ENCODE measurements at places on chromosomes 16 and 17.

DNA sequence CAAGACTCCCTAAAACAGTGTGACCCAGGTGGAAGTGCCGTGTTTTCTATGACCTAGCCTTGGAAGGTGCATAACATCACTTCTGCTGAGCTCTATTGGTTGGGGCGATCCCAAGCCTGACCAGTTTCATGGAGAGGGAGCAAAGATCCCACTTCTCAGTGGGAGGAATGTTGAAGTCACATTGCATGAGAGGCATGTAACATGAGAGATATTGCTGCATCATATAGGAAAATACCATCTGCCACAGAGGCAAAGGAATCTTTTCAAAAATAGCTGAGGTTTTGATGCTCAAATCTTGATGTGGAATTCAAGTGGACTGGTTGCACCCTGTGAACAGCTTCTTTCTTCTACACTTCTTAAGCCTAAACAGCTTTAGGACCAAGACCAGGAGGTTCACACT lies 56.4 kb upstream of the NLRP1 start:
- DNase-seq = no peak

GRCh38 chr17:30801671-30802070 lies 22.8 kb downstream of the CRLF3 start:
- no peak for DNase-seq

- DNase-seq = no peak
Measured at GRCh38 chr17:35586569-35587073, 501 bp upstream of the AP2B1 start.

DNA sequence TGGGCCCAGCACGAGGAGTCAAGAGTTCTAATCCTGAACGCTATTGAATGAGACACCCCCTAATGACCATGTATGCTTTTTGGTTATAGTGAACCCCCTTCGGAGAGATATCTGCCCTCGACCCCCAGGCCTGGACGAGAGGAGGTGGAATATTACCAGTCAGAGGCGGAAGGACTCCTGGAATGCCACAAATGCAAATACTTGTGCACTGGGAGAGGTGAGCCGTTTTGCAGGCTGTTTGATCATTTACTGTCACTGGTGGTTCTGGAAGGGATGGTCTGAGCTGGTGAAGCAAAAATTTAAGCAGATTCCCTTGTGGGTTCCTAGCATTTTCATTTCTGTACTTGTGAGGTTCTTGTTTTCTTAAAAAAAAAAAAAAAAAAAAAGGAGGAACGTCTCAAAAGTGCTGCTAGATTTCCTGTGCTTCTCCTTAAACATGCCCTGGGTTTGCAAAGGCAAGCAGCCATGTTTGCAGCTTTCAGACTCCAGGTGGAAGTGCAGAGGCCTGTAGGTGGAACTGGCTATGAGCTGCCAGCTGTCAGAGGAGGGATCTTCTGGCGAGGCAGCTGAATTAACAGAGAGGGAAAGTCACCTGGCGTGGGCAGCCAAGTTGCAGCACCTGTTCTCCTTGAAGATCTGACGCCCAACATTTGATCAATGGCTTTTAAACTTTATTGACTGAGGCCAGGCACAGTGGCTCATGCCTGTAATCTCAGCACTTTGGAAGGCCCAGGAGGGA lies 3.5 kb downstream of the MARVELD3 start:
- no peak for DNase-seq

DNA sequence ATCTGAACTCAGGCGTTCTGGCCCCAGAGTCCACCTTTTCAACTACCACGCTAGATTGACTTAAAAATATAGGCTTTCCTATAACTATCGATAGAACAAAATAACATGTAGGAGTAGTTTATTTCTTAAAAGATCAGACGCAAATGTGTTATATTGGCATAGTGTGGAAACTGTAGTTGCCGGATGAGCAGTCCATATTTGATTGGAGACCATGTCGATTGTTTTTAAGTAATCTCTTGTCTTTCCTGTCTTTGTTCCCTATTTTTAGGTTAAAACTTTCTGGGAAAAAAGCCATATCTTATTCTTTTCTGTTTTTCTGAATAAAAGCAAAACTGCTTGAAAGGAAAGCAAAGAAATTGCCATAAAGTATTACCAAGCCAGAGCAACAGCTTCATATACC lies 53.1 kb downstream of the GAN start:
- no peak for DNase-seq

DNA sequence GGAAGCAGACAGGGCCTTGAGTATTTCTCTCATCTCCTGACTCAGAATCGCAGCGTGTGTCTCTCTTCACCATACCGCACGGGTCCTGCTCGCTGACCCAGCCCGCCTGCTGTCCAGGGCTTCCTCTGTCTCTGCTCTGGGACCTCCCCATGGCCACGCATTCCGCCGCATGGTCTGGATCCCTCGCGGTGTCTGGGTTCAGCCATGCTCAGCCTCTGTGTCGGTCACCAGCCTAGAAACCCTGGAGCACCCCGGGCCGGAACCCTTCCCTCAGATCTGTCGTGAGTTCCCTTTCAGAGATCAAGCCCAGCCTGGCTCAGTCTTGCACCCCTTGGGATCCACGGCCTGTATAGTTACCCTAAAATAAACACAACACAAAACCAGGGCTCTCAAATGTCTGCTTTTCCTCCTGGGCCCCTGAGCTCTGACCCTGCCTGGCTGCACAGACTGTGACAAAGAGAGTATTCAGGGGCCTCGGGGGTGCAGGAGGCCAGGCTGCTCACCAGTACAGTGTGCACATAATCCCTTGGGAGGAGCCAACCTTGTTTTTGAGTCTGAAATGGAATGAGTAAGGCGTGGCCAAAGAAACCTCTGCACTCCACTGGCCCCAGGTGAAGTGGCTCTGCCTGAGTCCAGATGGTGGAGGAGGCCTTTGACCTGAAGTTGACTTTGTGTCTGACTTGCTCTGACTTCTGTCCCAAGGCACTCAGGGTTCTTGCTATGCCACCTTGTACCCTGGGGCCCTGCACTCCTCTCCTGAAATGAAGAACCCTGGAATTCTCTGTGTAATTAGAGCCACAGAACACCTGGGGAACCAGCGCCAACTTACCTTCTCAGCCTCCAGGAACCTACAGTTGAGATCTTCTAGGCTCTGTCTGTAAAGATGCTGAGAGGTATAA lies 5.8 kb upstream of the SPIRE2 start:
- no peak for DNase-seq

DNA sequence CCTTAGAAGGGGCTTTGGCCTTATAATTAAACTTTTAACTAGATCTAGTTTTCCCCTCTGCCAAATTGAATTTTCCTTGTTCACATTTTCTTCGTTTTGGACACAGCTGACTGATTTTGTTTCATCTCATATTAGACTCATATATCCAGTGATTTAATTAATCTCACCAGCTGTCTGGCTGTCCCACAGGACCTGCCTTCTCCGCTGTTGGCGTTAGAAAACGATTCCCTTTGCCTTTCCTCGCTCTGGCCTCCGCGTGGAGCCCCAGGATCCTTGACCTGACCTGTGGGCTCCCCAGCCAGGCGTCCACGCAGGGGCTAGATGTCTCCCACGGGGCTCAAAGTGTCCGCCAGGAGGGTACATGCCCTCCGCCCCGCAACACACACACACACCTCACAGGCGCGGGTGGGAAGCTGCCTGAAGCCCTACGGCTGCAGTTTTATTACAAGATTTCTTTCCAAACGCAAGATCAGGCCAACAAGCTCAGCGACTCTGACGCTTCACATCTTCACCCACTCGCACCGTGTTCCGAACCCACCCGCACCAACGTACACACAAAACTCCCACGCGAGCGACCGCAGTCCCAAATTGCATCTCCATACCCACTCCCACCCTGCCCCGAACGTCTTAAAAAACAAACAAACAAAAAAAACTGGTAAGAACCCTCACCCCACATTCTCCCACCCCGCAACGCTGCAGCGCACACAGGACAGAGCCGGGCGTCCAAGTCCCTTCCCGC lies 1.1 kb downstream of the RPRML start:
- DNase-seq = no peak
